Erythroblast (primary cell): ENCODE measurements at places on chromosomes 2 and 18.

- DNase-seq: no peak
These were observed 542 bp upstream of the CNNM3 start for GRCh38 chr2:96815326-96816126.

DNA sequence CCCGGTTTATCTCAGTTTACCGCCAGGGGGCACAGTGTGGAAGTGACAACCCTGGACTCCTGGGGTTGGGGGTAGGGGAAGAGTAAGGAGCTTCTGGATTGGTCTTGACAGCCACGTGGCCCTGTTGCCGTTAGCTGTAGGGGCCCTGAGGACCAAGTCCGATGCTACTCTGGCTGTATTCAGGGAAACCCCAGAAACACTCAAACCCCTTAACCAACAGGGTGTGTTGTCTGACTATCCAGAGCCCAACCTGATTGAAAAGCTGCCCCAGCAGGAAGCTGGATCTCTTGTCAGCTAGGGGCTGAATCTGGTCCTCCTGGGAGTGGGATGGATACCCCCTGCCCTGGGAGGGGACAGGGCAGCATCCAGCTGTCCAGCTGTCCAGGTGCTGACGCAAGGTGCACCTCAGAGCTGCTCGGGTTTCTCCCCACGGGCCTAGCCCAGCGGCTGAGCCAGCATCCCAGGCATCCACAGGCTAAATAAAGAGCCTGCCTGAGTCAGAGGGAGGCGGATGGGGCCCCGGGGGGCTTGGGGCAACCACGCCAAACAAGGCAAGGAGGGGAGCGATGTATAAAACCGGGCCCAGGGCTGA is 3.1 kb upstream of the GMPPA start:
- DNase-seq: peak; percentile 79

GRCh38 chr2:233832869-233833311 is 21.4 kb downstream of the HJURP start:
- DNase-seq: peak; percentile 40

GRCh38 chr2:238728330-238729260 is 119.3 kb upstream of the TWIST2 start:
- no peak for DNase-seq

DNA sequence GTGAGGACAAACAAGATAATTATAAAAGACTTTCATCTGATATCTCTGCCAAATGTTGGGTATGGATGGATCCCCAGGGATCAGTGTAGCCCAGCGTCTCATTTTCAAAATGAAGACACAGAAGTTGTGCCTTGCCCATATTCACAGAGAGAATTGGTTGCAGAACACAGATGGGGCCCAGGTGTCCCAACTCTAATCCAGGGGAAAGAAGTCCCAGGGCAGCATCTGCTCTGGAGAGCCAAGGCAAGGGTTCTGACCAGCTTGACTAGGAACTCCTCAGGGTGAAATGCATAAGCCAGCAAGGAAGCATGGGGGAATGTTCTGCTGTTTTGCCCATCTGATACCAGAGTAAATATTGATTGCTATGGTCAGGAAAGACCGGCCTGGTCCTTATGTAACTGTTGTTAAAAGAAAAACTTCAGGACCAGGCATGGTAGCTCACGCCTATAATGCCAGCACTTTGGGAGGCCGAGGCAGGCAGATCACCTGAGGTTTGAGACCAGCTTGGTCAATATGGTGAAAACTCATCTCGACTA is 68.7 kb upstream of the CABLES1 start:
- no peak for DNase-seq

GRCh38 chr2:9748577-9748976 is 94.7 kb upstream of the TAF1B start:
- DNase-seq: no peak

GRCh38 chr2:13015532-13016320 is 299.0 kb downstream of the TRIB2 start:
- no peak for DNase-seq

DNA sequence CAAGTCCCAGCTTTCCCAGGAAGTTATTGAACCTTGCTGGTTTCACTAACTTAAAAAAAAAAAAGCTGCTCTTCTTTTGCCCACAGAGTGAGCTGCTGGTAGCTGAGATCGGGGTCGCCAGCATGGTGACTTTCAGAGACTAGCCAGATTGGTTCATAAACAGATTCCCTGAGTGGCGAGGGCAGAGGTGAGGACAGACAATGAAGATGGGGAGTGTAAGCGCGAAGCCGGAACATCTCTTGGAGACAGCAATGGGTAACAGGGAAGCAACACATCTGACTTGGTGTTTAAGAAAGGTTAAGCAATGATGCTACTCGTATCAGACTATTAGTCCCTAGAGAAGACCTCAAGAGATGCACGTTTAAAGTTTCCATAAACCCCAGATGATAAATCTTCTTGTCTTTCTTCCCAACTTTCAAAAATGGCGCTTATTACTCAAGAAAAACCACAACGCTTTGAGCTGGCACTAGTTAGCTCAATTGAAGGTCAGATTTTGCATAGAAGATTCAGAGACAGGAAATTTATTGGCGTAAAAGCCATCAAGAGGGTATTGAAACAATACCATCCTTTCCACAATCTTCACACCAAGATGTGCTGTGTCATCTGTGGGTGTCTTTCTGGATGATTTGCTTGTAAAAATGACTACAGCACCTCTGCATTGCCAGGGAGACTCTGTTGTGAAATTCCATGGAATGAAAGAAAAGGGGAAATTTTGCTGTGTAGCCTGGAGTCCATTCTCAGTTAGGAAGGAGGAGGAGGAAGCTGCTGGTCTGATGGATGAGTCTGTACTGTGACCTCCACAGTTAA is 193.1 kb upstream of the CXCR4 start:
- DNase-seq: no peak

DNA sequence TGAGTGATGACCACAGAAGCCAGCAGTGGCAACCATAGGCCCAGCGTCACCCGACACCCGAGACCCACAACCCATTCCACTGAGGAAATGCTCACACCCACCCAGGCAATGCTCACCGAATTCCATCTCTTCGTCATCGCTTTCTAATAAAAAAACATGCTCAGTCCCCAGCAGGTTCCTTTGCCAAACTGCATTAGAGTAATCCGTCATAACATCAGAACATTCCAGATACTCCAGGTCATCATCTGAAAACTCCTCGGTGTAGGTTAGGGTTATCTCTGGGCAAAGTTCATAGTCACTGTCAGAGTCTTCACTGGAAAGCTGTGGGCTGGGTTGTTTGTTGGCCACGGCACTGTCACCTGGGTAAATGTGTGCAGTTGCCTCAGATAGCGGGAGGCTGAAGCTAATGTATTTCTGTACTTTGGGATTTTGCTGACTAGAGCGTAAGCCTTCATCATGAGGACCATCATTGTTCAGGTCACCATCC is 49.3 kb downstream of the ALPK2 start:
- DNase-seq: no peak

DNA sequence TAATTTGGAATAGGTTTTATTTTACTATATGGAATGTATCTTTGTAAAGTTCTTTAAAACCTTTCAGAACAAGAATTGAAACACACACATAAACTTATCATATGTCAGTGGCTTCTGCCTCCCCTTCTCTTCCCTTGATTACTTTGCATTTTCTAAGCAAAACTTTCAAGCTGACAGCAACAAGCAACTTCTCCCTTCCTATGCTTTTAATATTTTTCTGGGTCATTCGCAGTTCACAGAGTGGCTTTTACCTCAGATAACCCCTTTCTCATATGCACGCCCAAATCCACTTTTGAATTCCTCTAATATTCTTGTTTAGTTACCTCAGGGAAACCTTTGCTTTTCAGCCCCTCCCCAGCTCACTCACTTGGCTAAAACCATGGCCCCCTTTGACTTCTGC is 36.7 kb upstream of the CDC42EP3 start:
- no peak for DNase-seq

- peak; percentile 82 for DNase-seq
These were observed 1.8 kb downstream of the RNF138 start for GRCh38 chr18:32093523-32093922.

- DNase-seq: no peak
These were observed 63.1 kb downstream of the CIB4 start for GRCh38 chr2:26578113-26578458.

DNA sequence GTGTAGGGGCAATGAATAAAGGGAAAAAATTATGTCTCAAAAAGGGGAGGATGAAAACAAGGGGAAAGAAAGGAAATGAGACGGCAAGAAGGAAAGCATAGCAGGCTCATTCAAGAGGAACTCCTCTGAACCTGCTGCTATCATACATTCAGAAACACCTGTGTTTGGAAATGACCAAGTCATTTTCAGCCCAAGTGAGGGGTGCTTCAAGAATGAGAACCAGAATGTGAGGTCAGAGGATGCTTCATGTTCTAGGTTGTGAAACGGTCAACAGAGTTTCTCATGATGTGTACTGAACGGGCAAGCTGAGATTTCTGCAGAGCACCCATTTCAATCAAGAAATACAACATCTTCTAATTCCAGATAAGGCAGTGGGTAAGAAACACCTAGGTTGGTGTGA is 1367.2 kb upstream of the CELF4 start:
- DNase-seq: no peak

DNA sequence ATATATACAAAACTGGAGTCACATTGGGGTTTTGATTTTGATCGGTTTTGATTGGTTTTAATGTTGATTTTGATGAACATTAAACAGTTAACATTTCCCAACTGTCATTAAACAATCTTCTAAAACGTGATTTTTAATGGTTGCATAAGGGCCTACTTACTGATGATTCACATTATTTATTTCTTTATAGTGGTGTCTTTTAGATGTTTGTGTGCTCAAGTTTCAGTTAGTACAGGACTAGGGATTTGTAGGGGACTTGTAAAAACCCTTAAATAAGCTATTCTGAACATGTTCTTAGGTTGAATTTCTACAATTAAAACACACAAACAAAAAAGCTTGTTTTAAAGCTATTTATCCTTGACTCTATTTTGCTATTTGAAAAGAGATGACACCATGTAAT is 61.6 kb downstream of the TTC21B start:
- DNase-seq: no peak

- DNase-seq: no peak
These were observed 66.7 kb downstream of the ZC3H6 start for GRCh38 chr2:112342067-112342550.

DNA sequence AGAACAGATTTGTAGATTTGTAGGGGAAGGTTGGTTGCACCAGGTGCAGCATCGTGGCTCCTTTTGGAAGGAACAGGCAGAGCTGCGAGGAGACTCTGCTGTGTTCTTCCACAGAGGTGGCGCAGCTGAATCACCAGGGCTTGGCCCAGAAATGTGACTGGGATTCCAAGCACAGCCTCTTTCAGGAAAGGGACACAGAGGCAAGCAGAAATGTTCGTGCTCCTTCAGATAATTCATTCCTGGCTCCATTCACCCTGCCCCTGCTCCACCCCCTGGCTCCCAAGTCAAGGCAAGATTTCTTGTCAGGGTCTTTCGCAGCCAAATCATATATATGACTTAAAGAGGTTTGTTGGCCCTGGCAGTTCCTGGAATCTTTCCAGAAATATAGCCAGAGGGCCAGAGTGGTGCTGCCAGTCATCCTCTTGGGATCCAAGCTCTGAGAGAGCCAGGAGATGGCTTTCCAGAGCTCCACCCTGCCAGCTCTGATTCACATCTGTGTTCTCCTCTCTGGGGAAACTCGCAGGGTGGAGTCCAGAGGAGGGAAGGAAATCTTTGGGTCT is 203.9 kb upstream of the TANK start:
- no peak for DNase-seq

DNA sequence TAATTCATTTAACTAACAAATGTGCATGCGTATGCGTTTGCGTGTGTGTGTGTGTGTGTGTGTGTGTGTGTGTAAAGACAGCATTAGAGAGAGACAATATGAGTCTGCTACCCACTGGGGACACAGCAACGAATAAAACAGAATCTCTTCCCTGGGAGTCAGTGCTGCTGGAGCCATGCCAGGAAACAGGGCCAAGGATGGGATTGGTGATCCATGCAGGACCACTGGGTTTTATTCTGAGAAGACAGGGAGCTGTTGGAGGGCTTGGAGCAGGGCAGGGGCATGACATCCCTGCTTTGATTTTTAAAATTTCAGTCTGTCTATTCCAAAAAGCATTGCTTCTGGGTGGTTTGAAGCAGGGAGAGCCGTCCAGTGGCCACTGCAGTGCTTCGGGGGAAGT is 62.9 kb downstream of the PDCL3 start:
- DNase-seq: no peak

DNA sequence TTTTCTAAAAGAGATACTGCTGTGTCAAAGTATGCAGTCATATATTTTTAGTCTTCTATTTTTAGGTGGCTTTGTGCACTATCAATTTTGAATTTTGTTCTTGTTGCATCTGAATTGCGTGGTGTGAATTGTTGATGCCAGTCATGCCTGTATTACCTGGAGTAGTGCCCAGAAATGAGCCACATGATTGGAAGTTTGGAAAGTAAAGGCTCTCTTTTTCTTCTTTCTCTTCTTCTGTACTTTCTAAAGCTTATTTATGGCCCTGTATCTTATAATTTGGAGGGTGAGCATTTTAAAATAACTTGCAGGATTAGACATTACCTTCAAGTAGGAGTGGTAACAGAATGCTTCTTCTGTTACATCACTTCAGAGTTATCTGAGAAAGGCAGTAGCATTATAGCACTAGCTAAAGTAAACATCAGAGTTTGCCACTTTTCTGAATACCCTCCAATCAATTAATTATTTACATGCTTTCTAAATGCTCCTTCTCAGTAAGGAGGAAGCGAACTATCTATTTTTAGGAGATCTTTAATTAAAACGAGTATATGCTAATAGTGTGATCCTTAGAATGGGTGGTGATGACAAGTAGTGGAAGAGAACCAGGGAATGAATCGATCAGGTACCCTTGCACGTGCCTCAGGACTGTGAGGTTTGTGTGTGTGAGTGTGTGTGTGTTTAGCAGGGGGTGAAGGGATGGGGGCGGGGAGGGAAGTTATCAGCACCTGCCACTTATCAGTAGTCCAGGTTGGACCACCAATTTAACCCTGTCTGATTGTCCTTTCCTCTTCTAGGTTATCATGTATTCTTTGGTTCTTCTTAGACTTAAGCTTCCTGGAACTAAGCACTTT is 112.5 kb downstream of the MAP3K20 start:
- DNase-seq: no peak

- DNase-seq: no peak
These were observed 35.0 kb downstream of the ACVR2A start for GRCh38 chr2:147879846-147880245.

DNA sequence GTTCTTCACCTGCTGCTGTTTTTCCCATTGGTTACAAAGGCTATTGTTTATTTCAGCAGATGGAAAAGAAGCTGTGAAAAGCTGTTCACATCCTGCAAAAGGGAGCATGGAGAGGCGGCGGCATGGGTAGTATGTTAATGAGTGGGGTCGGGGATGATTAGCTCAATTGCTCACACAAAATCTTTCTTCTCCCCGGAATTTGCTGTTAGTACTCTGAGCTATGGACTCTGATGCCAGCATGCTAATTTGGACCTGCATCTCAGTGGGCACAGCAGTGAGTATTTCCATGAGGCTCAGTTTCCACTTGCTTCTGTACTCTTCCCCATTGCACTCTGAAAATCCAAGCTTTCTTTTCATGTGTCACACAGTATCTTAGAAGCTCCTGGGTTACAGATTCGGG is 61.6 kb downstream of the DNER start:
- no peak for DNase-seq

GRCh38 chr2:64699712-64700111 is 46.0 kb upstream of the SERTAD2 start:
- peak; percentile 19 for DNase-seq

- DNase-seq: no peak
These were observed 825 bp upstream of the SCYGR1 start for GRCh38 chr2:227388537-227389011.

- DNase-seq: no peak
These were observed 136.8 kb downstream of the DLGAP1 start for GRCh38 chr18:4318311-4318710.
